NCI-H1092 treated with DMSO at 0.1 percent for 48 hours (cell line): ENCODE measurements at places on chromosomes 6 and 20.

DNA sequence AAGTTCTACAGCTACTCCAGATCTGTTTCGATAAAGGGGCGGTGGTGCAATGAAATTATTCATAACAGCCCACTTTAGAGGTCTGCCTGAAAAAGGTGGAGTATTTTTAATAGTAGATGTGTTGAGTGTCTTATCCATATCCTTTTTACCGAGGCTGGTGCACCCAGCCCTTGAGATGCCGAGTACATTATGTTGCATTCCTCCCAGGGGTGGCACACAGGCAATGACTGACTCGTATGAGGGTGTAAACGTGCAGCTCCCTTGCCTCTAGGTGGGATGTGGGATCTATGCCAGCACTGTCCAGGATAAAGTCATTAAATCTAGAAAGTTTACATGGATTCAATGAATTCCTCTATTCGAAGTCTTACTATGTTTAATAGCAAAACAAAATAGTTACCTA, 355.6 kb downstream of the PLCB1 start:
- no peak for DNase-seq

- DNase-seq, result no peak
These were observed 343.5 kb downstream of the RNGTT start for GRCh38 chr6:88619951-88620350.

GRCh38 chr6:145502416-145502815, 232.9 kb downstream of the EPM2A start:
- DNase-seq, result no peak

DNA sequence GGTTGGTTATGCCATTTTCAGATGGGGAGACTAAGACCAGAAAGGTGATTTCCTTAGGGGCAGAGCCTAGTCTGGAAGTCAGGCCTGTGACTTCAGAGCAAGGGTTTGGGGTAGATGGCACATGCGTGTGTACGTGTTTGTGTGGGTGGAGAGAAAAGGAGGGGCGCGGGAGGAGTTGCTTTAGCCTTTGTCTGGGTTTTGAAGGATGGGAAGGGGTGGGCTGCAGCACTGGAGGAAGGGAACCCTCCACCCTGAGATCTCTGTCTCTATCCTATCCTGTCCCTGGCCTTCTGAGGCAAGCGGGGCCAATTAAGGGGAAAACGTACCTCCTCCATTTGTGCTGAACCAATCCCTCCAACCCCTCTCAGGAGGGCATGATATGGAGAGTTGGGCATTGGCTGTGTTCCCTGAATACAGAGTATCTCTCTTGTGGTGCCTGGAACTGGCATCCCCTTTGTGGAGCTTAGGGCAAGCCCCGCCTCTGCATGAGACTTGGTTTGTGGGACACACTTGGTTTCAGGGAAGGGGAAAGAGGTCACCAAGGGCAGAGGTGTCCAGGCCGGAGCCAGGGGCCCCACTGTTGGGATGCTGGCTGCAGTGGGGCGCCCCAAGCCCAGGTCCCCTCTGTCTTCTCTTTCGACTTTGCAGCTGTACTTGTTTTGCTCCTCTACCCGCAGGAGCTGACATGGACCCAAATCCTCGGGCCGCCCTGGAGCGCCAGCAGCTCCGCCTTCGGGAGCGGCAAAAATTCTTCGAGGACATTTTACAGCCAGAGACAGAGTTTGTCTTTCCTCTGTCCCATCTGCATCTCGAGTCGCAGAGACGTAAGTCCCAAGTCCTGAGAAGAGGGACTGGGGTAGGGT, at the start of gene DBNDD2:
TSS of gene DBNDD2 (plus strand) at position 507 of the 863 bp plus-strand sequence. CDS start at position 686, 179 bp downstream.
- no peak for DNase-seq

DNA sequence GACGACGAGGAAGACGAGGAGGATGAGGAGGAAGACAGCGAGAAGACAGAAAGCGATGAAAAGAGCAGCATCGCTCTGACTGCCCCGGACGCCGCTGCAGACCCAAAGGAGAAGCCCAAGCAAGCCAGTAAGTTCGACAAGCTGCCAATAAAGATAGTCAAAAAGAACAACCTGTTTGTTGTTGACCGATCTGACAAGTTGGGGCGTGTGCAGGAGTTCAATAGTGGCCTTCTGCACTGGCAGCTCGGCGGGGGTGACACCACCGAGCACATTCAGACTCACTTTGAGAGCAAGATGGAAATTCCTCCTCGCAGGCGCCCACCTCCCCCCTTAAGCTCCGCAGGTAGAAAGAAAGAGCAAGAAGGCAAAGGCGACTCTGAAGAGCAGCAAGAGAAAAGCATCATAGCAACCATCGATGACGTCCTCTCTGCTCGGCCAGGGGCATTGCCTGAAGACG, 116.9 kb downstream of the TMEM242 start:
- DNase-seq, result no peak

DNA sequence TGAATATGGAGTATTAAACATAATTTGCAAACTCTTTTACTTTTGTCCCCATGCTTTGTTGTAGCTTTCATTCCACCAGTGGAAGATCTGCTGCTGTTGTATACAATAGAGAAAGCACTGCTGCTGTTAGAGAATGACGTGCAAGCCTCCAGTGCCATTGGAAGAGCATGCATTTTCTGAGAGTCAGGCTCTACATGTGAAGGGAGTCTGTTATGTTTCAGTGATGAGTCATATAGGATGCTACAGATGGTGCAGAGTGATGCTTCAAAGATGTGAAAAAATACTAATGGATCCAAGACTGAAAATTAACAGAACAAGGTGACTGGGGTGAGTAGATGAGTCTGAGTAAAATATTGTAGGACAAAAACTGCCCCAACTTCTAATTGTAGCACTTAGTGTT, 22.4 kb upstream of the BACH2 start:
- no peak for DNase-seq

DNA sequence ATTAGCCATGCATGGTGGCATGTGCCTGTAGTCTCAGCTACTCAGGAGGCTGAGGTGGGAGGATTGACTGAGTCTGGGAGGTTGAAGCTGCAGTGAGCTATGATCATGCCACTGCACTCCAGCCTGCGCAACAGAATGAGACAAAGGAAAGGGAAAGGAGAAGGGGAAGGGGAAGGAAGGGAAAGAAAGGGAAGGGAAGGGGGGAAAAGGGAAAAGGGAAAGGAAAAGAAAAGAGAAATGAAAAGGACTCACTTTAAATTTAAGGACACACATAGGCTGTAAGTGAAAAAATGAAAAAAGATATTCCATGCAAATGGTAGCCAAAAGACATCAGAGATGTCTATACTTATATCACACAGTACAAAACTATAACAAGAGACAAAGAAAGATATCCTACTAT, 74.2 kb downstream of the COL21A1 start:
- no peak for DNase-seq

GRCh38 chr6:24606200-24606930, 39.6 kb downstream of the KIAA0319 start:
- no peak for DNase-seq
